Stimulated activated CD8-positive, alpha-beta memory T cell treated with anti-CD3 and anti-CD28 coated beads, Interleukin-12 subunit alpha, Interleukin-12 subunit beta, amount 100 ng/mL, for 4 hours (primary cell): ENCODE measurements at places on chromosomes 4 and X.
A peak's percentile ranks its signal among the peaks of the same experiment; 100 is the strongest.

GRCh38 chrX:118062817-118063615 is 53.6 kb downstream of the KLHL13 start:
- no peak for DNase-seq

GRCh38 chr4:123120473-123120872 is 198.1 kb upstream of the NUDT6 start:
- no peak for DNase-seq

- DNase-seq: no peak
These were observed 167.5 kb upstream of the PDE5A start for GRCh38 chr4:119795986-119796578.

GRCh38 chrX:153818571-153819383 is 11.6 kb downstream of the PDZD4 start:
- peak; percentile 32 for DNase-seq
